OCI-LY7 (cell line): ENCODE measurements at places on chromosomes 3 and 15. TPM values are rescaled to one million over a fixed set of nuclear protein-coding genes. Genes with fewer than 3 reads are reported as not detected.
A peak's percentile ranks its signal among the peaks of the same experiment; 100 is the strongest.

DNA sequence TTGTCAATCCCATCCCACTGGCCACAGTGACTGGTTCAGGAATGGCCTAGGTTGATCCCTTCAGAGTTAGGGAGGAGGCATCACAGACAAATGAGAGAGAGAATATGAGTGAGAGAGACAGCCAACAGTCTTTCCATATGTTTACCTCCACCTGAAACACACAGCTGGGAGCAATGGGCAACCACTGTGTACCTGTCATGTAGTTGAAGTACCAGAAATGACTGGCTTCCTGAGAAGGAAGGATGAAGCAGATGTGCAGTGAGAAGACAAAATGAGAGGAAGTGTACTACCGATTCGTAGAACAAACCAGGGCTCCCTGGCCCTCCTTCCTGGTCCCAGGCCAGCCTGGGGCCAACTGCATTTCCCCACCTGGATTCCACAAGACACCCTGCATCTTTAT lies 27.4 kb downstream of the SRGAP3 start:
- no peak for DNase-seq

- no peak for DNase-seq
Observed at GRCh38 chr3:98697225-98697624, 65.9 kb upstream of the ST3GAL6 start.

Gene PXYLP1
- 4.2 and 6.3 TPM in 2 replicates for total RNA-seq

Gene RASL12
- total RNA-seq, result not detected in 2 replicates

Gene STRIT1
- total RNA-seq, result not detected in 2 replicates

DNA sequence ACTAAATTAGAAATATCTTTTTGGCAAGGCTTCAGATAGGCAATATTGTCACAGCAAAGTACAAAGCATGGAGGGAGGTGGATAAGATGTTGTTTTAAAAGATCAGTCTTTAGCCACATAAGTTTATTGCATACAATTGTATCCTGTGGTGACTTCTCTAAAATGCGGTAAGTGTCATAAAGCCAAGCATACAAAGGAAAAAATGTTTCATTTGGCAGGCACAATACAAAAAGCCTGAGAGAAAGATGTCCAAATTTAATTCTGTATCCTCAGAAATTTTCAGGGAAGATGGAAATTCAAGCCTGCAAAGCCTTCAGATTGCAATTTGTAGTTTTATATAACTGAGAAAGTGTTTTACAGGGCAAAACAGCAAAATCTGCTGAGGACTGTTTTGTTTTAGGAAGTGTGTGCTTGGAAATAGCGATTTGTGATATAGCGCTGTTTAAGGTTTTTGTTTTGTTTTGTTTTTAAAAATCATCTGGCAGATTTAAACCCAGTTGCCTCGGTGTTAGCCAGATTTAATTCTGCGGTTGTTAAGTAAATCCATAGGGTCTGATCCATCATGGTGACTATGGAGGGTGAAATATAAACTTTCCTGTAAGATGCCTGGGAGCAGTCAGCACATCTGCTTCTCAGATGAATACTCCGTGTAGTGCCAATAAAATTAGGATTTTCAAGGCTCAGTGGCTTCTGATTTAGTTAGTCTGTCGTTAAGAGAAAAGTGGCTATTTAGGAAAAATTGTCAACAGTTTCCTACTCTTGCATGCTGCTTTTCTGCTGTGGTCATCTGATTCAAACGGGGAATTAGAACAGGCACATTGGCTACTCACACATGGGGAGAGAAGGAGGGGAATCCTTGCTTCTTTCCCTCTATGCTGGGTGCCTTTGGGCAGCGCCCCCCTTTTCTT lies 8.0 kb downstream of the KAT2B start:
- no peak for DNase-seq

GRCh38 chr15:96334017-96334704 lies 3.7 kb downstream of the NR2F2 start:
- DNase-seq, result no peak

- DNase-seq, result no peak
Observed at GRCh38 chr3:66655671-66656070, 154.8 kb upstream of the LRIG1 start.

- DNase-seq, result no peak
Observed at GRCh38 chr15:99326235-99326634, 75.0 kb downstream of the LRRC28 start.

DNA sequence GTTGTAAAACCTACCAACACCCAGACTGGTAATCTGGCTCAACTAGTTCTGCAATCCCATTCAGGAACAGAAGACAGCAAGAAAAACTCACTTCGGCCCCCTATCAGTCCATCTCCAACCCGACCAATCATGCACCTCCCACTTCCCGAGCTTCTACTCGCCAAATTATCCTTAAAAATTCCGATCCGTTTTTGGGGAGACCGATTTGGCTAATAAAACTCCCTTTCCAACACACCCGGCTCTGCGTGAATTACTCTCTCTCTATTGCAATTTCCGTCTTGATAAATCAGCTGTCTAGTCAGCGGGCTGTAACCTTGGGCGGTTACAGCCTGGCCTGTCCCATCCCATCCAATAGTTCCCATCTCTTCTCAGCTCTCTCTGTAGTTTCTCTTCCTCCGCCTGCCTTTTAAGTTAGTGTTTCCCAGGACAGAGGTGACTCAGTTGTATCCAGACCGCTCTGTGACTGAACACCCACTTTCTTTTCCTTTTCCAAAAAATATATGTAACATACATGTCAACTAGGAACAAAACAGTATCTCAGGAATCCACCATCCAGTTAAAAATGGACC lies 780 bp upstream of the ACAD9 start:
- peak; percentile 53 for DNase-seq

Gene TRIM42
- total RNA-seq, result not detected in 2 replicates

DNA sequence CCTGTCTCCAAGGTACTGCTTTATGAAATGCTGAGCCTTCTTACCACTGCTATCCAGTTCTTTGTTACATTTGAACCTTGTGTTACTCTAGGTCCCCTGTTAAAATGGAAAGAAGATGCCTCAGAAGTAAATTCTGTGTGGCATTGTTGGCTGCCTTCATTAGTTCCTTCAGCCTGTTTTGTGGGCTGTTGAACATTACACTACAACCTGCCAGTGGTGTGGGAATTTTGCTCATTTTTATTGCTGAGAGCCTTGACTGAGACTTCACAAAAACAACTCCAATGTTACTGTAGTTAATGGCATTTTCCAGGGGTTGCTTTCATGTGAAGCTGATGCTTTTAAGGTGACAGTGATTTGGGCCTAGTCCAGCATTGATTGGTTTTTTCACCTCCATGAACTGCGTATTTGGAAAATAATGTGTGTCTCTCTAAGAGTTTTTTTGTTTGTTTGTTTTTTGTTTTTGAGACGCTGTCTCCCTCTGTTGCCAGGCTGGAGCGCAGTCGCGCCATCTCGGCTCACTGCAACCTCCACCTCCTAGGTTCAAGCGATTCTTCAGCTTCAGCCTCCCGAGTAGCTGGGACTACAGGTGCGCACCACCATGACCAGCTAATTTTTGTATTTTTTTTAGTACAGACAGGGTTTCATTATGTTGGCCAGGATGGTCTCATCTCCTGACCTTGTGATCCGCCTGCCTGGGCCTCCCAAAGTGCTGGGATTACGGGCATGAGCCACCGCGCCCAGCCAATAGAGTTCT lies 4.3 kb downstream of the MAPK6 start:
- no peak for DNase-seq

Gene TM6SF1
- total RNA-seq, result 28.7 and 37.6 TPM in 2 replicates

DNA sequence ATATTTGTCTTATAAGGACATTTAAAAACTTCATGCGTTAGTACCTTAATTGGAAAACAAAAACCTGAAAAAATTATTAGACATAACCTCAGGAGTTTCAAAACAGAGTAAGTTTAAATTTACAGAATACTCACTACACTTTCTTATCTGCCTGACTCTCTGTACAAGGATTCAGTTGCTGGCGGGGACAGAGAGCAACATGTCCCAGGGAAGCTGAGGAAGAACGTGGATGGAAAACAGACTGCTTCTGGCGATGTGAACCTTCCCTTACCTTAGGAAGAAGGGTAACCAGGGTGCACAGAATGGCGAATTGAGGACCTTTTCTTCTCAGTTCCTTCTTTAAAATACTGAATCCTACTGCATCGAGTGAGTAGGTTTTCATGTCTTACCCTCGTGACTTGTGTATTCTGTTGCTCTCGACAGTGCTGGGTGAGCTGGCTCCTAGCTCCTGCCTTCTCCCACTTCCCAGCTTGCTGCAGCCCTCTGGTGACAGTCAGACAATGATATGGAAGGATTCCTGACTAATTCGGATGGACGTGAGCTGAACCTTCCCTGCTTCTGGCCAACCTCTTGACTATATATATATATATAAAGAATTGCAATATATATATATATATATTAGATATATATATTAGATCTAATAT lies 178.2 kb downstream of the PDZRN3 start:
- DNase-seq, result no peak

Gene CHRFAM7A
- not detected in 2 replicates for total RNA-seq

Gene ELP6
- total RNA-seq, result 84.6 and 92.5 TPM in 2 replicates

- DNase-seq, result no peak
Observed at GRCh38 chr15:46441294-46442062, 806.6 kb downstream of the SQOR start.

Gene PDE8A
- total RNA-seq, result 29.6 and 32.3 TPM in 2 replicates

Gene TRIM71
- not detected in 2 replicates for total RNA-seq

Gene BRK1
- 102 and 105 TPM in 2 replicates for total RNA-seq

Gene PRKCI
- 36.2 and 38.3 TPM in 2 replicates for total RNA-seq

GRCh38 chr3:73350996-73351395 lies 273.7 kb downstream of the PDZRN3 start:
- DNase-seq, result no peak

DNA sequence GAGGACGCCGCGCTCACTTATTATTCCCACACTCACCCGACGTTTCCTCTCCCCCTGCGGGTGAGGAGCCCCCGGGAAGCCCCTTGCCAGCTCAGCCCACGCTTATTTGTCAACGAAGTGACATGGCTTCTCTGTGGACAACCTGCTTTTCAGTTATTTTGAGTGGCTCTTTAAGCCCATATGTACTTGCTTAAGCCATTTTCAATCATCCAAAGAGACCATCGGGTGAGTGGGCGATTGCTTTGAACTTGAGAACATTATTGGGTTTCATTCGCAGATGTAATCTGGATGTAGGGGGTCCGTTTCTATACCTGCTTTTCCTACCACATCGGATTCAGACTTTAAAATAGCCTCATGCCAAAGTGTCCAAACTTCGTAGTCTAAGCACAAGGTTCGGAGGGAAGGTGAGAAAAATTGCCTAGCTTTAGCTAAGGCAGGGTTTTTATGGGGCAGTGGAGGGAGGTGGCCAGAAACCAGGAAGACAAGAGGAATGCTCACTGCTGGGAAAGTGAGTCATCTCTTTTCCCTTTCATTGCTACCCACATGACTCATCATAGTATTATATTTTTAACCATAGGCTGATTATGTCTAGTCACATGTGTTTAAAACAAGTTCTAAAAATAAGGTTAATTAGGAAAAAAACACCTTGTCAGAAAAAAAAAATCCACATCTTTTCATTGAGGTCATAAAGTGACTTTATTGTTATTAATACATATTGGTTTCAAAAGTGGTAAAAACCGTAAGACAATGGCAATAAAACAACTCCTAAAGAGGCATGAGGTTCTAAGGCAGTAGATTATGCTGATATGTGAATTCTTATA lies 773.1 kb upstream of the NR2F2 start:
- DNase-seq, result no peak

GRCh38 chr3:162777118-162777517 lies 1280.5 kb downstream of the OTOL1 start:
- DNase-seq, result no peak

DNA sequence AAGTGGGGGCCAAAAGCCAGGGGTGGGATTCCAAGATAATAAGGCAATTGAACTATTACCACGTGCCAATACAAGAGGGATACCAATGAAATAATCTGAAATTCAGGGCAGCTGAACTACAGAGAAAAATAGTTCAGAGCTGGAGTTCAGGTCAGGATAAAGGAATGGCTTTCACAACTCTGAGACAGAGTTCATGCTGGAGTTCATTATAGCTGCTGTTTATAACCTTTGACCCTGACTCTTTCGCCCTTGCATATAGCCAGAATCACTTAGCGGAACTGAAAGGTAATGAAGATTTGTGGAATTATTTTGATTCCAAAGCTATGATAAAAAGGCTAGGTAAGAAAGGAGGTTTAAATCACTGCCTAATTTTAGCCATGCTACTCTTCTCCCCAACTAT lies 55.5 kb upstream of the LRRN1 start:
- no peak for DNase-seq

Gene ADAMTS9
- total RNA-seq, result not detected in 2 replicates

- no peak for DNase-seq
Observed at GRCh38 chr15:52800828-52801747, 11.0 kb upstream of the ONECUT1 start.

GRCh38 chr3:151987893-151988292 lies 114.5 kb downstream of the SUCNR1 start:
- no peak for DNase-seq

GRCh38 chr3:71580636-71581456 lies 2.7 kb downstream of the FOXP1 start:
- peak; percentile 46 for DNase-seq

Gene GP5
- not detected in 2 replicates for total RNA-seq

DNA sequence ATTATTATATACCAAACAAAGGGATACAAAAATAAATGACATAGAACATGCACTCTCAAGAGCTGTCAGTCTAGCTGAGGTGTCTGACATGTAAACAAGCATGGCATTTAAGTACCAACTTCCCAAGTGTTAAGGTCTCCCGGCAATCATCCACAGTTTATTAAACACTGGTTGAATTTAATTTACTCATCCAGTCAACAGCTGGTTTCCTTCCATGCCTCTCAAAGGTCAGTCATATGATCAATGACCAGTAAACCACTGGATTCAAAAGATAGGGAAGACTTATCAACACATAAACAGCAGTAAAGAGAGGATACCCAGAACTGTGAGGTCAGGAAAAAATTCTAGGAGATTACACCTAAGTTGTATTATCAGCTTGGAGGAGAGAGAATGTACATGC lies 80.4 kb downstream of the ADAM10 start:
- no peak for DNase-seq

Gene PLIN1
- total RNA-seq, result 0.19 and 0.46 TPM in 2 replicates

Gene STX19
- total RNA-seq, result not detected in 2 replicates

DNA sequence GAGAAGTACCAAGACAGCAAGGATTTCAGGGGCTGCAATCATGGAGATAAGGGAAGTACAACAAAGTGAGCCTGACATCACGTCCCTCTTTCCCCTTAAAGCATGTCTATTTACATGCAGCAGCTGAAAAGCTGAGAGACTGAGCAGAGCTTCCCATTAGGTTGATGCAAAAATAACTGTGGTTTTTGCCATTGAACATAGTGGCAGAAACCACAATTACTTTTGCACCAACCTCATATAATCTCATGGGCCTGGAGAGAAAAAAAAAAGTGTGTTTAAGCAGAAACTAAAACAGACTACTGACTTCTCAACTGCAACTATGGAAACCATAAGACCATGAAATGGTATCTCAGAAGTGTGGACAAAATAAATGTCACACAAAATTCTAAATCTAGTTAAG lies 48.3 kb downstream of the CCDC12 start:
- DNase-seq, result peak; percentile 77
